ENCODE measurements at places on chromosomes 4 and X.

DNA sequence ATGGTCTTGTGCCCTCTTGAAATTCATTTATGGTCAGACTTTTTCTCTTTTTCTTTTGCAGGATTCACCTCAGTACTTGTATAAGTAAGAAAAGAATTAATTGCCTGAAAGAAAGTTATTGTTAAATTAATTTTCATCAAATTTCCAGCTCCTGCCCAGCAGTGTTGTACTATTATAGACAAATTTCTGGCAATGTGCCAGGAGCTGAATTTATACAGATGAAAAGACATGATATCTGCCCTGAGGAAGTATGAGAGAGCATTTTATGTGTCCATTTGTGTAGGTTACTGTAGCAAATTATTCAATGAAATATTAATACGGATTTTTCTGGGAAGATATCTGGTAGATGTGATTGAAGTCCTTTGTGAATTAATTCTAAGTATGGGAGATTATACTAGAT, 2371.5 kb upstream of the TENM3 start:
- no peak for DNase-seq

DNA sequence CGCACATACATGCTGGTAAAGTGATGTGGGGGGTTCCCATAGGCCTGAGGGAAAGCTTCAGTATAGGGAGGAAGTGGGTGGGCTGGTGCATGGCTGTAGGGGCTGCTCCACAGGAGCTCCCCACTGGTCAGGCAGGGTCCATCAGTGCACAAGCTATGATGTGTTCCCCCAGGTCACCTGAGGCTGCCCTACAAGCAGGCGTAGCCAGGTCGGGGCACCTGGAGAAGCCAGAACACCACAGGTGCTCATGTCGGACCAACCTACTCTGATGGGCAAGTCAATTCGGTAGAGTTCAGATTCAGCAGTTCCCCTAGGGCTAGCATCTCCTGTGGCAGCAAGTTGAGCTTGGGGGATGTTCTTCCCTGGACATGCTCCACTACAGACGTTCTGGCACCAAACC, 103.3 kb upstream of the EPHA5 start:
- no peak for DNase-seq

GRCh38 chr4:182429896-182430295, 186.7 kb downstream of the TENM3 start:
- DNase-seq = no peak

- DNase-seq = no peak
Measured at GRCh38 chr4:160247091-160247656, 1144.3 kb downstream of the RAPGEF2 start.

DNA sequence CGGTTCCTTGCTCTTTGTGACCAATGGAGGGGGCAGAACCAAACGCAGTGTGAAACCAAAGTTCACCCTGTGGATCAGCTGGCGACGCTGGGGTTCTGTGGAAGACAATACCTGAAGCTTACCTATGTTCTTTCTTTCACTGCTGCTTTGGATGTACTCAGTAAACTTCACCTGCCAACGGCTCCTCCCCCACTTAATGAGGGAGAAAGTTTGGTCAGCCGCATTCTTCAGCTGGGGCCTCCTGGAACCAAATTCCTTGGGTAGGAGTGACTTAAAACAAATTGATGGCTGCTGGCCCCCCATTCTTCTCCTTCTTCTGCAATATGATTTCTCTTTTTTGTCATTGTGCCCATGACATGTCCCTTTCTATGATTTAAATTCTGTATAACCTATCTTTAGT, 282.4 kb downstream of the ANK2 start:
- DNase-seq = no peak

DNA sequence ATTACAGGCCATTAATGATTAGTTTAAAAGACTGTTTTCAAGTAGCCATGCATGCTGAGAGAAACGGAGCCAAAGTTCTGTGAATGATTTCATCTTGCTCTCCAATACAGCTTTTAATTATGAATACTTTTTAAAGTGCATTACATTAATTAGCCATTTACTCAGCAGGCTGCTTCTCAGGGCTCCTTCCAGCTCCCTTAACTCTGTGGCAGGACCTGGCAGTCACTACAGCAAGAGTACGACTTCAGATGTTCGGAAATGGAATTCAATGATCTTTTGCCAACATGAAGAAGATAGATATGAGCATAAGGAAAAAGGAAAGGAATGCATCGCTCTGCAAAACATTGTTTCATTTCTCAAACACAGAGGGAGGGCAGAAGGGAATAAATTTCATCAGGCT, 987.2 kb downstream of the PDHA2 start:
- no peak for DNase-seq

GRCh38 chr4:38373375-38373774, 290.6 kb upstream of the KLF3 start:
- DNase-seq = no peak

DNA sequence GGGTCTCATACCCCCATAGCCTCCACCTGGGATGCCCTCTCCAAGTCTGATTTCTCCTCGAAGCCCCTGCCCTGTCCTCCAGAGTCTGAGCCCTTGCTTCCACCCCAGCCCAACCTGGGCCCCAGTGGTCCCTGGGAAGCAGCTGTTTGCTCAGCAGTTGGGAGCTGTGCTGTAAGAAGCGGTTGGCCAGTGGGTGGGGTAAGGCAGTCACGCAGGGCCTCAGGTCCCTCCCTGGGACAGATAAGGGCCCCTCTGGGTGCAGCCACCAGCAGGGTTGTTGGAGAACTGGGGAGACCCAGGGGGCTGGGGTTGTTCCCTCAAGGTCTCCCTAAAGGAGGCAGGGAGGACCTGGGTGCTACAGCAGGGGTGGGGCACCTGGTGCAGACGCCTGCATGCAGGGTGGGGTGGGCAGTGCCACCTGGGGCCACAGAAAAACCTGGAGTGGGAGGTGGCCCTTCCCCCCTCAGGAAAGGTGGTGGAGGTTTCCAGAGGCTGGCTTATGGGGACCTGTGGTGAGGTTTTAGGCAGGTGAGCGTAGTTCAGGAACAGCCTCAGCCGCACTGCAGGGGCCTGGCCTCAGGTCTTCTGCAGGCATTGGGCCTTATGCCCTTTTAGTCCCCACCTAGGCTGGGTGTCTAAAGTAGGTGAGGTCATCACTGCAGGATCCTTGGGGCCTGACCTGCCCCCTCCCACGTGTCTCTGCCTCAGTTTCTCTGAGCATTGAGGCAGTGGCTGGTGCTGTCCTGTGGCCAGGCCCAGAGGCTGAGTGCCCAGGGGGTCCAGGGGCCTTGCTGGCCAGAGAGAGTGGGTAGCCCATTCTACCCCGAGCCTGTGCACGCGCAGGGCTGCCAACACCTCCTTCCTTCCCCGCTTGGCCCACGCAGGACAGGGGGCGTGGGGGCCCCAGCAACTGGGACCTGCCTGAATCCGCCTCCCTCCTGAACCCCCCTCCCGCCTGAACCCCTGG, 3.1 kb upstream of the SLC26A1 start:
- DNase-seq = no peak

DNA sequence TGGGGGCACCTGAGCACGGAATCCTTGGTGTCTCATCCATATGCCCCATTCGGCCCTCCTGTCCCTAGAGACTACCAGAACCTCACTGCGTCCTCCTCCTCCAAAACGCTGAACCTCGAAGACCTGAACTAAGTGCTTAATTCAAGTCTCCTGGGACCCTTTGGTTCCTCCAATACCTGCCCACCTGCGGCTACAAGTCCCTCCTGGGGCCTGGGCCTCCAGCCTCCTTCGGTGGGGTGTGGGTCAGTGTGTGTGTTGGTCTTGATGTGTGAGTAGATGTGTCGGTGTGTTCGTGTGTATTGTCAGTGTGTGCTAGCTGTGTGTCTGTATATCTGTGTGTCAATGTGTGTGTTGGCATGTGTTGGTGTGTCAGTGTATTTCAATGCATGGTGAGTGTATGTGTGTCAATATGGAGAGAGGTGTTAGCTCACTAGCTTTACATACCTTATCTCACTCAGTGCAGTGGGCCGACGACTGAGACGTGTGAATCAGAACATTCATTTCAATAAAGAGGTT, 2.6 kb upstream of the SEPTIN6 start:
- DNase-seq = no peak

GRCh38 chrX:42754115-42754514, 23.8 kb downstream of the PPP1R2C start:
- no peak for DNase-seq

DNA sequence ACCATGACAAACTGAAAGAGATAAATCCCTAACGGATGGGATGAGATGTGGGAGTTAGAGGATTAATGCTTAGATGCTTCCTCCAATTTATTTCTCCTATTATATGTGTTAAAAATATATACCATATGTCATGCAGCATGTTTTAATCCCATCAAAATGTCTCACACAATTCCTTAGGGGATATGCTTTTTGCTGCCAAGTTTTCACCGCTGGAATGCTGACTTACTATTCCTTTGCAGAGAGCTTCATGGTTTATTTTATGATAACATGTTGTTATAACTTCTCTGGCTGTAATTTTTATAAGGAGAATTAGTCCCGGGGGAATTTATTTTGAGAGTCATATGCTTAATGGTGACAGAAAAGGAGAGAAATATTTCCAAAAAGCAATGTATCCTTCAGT, 670.3 kb downstream of the IL1RAPL1 start:
- DNase-seq = no peak

GRCh38 chr4:184587701-184588100, 61.5 kb downstream of the CASP3 start:
- DNase-seq = no peak

- DNase-seq = no peak
Measured at GRCh38 chr4:48493452-48494100, 3.5 kb downstream of the ZAR1 start.

DNA sequence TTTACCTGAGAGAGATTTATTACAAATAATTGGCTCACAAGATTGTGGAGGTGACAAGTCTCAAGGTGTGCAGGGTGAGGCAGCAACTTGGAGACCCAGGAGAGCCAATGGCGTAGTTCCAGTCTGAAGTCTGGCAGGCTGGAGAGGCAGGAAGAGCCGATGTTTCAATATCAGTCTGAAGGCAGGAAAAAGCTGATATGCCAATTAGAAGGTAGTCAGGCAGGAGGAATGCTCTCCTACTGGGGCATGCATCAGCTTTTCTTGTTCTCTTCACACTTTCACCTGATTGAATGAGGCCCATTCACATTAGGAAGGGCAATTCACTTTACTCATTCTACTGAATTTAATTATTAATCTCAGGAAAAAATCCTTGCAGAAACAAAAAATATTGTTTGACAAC, 1351.7 kb upstream of the ADGRL3 start:
- DNase-seq = no peak

DNA sequence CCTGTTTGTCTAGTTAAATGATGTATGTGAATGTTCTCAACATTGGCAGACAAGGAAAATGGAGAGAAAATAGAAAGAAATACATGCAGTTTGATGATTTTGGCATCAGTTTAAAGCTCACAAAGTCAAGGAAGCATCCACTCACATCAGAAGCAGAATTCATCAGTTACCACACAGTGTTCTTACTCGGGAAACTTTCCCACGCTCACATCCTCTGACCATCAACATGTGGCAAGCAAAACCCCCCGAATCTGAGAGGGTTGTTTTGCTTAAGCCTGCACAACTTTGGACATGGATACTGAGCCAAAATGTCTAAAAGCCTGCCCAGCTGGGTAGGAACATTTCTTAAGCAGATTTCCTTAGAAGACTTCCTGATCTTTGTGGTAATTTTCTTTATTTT, 407.6 kb downstream of the ANKRD50 start:
- no peak for DNase-seq
